ENCODE measurements at places on chromosomes 2 and 18. TPM values are rescaled to one million over a fixed set of nuclear protein-coding genes. Genes with fewer than 3 reads are reported as not detected.

RSAD2 gene
- total RNA-seq: not detected

GRCh38 chr2:219086196-219086595, 25.5 kb upstream of the IHH start:
- H3K27ac ChIP-seq: no peak overlapping the region
- no peaks in the 10 kb centered on the region for H3K27me3 ChIP-seq

GRCh38 chr18:76754351-76754750, 68.0 kb upstream of the ZNF236 start:
- no peak overlapping the region for H3K4me3 ChIP-seq
- no peaks in the 10 kb centered on the region for H3K27me3 ChIP-seq
- no peaks in the 10 kb centered on the region for H3K36me3 ChIP-seq
- no peak overlapping the region for H3K27ac ChIP-seq

DNA sequence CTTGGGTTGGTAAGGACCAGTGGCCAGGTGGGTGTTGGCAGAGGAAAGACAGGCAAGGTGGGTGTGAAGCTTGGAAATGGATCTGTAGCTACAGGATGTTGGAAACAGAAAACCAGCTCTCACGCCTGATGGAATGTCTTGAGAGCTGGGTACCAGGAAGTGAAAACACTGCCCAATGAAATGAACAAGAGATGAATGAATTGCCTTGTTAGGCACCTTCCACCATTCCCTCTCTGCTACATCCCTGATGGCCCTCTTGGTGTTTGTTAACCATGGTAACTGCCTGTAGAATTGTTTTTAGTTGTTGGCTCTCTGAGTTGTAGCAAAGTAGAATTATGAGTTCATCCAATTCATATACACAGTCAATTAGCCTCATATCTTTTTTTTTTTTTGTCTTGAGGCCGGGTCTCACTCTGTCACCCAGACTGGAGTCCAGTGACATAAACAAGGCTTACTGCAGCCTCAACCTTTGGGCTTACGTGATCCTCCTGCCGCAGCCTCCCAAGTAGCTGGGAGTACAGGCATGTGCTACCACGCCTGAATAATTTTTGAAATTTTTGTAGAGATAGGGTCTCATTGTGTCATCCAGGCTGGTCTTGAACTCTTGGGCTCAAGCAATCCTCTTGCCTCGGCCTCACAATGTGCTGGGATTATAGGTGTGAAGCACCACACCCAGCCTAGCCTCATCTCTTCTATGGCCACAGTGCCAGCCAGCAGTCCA, 9.5 kb downstream of the KCMF1 start:
- DNase-seq: no peak
- no peak overlapping the region for H3K27ac ChIP-seq
- no peak overlapping the region for H3K4me3 ChIP-seq
- H3K4me1 ChIP-seq: peaks cover 7% of the 10 kb centered on the region

DNA sequence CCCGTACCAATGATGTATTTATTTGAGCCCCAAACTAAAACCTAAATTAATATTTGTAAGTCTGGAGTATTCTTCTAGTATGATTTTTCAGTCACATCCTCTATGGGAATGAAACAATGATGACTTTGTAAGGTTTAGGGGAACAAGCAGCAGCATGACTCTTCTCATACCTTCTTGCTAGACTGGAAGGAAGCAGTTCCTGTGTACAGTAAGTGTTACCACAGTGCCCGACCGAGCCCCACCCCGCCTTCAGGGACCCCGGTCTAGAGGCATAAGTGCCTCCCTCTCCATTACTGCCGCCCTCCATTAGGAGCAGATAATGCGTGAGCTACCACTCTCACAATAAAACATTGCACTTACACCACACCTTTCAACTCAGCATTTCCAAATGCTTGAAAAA, 599.3 kb downstream of the ARHGAP15 start:
- H3K4me1 ChIP-seq: no peaks in the 10 kb centered on the region
- no peak for DNase-seq
- H3K27me3 ChIP-seq: no peaks in the 10 kb centered on the region
- H3K36me3 ChIP-seq: no peaks in the 10 kb centered on the region

Measured in H1 (cell line).